ENCODE measurements at places on chromosomes 12 and 14. TPM values are rescaled to one million over a fixed set of nuclear protein-coding genes. Genes with fewer than 3 reads are reported as not detected.

Gene RDH16
- total RNA-seq, result 0.10 TPM

GRCh38 chr12:5033883-5034282 lies 9.8 kb upstream of the KCNA5 start:
- no peaks in the 10 kb centered on the region for H3K36me3 ChIP-seq
- no peaks in the 10 kb centered on the region for H3K27me3 ChIP-seq
- no peaks in the 10 kb centered on the region for H3K4me1 ChIP-seq
- H3K27ac ChIP-seq, result no peak overlapping the region
- DNase-seq, result no peak
- H3K4me3 ChIP-seq, result no peak overlapping the region

- H3K4me1 ChIP-seq, result peaks cover 12% of the 10 kb centered on the region
- H3K36me3 ChIP-seq, result peaks cover 12% of the 10 kb centered on the region
- no peak overlapping the region for H3K4me3 ChIP-seq
- no peaks in the 10 kb centered on the region for H3K27me3 ChIP-seq
Observed at GRCh38 chr14:35369701-35370191, 34.8 kb downstream of the NFKBIA start.

GRCh38 chr12:7130701-7131501 lies 730 bp downstream of the CLSTN3 start:
- peaks cover 17% of the 10 kb centered on the region for H3K4me1 ChIP-seq
- H3K27me3 ChIP-seq, result no peaks in the 10 kb centered on the region
- peak overlapping the region; percentile 72 for H3K4me3 ChIP-seq
- peak overlapping the region; percentile 33 for H3K27ac ChIP-seq
- DNase-seq, result no peak

GRCh38 chr14:29390081-29390832 lies 537.4 kb downstream of the PRKD1 start:
- no peak overlapping the region for H3K4me3 ChIP-seq
- peaks cover 100% of the 10 kb centered on the region for H3K27me3 ChIP-seq
- no peak overlapping the region for H3K27ac ChIP-seq
- H3K4me1 ChIP-seq, result no peaks in the 10 kb centered on the region

Gene KRT6B
- 3.3 TPM for total RNA-seq

DNA sequence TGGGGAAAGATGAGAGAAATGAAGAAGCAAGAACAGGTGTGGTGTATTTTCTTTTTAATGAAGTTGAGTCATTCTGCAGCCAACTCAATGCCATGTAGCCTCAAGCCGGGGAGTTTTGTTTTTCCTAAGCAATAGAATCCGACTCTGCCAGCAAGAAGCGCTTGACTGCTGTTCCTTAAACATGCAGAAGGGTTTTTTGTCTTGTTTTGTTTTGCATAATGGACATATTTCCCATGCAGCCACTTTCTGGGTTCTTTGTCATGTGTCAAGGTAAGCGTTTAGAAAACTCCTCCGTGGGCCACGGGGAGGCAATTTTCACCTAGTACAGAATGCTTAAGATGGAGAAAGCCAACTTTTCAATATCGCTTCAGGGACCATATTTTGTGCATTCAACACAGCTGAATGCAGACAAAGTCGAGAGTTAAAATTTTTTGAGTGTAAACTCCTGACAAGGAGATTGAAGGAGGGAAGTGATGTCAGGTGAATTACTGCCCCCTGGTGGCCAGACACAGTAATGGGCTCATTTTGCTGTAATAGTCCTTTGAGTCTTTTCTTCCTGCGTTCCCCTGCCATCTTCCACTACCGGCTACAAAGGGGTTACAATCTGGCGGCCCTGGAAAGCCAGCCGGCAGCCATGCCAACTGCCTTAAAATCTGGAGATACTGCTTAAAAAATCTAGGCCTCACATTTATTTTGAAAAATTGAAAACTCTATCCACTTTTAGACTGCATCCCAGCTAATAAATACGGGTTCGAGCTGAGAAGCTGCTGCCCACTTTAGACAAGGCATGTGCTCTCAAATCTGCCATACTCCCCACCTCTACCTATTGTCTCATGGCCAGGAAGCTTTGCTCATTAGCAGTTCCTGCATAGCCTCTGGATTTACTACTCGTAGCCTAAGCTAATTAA lies 3.2 kb upstream of the FICD start:
- H3K4me1 ChIP-seq, result peaks cover 16% of the 10 kb centered on the region
- H3K36me3 ChIP-seq, result peaks cover 9% of the 10 kb centered on the region
- no peak overlapping the region for H3K27ac ChIP-seq
- H3K27me3 ChIP-seq, result no peaks in the 10 kb centered on the region

Measured in MCF 10A (cell line).